Breast epithelium (tissue), 4 donors: ENCODE measurements at places on chromosomes 4 and X. TPM values are rescaled to one million over a fixed set of nuclear protein-coding genes. Genes with fewer than 3 reads are reported as not detected.

DNA sequence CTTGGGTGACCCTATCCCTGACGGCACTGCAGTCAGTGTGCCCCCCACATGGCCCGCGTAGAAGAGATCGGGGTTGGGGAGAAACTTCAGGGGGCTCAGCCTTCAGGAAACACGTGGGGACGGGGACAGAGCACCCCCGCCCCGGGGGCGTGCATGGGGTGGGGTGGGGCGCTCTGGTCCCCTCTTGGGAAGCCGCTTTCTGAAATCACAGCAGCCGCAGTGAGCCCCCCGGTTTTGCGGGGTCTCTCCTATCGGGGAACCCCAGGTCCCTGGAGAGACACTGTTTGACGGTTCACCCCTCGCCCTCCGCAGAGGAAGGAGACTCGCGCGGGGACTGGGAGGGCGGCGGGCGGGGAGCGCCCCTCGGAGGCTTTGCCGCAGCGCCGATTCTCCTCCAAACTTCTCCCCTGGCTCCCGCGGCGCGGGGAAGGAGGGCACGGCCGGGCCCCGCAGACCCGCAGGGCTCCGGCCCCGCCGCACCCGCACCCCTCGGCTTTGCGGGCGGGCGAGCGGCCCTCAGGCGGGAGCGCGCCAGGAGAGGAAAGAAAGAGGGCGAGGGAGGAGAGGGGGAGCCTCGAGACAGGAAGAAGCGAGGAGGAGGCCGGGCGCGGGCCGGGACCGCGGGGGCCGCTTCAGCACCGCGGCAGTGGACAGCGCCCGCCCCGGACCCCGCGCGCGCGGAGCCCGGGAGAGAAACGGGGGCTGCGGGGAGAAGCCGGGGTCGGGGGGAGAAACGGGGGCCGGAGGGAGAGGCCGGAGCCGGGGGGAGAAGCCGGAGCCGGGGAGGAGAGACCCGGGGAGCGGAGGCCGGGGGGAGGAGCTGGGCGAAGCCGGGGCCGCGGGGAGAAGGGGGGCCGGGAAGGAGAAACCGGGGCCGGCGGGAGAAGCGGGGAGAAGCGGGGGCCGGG lies 612 bp downstream of the CPLX1 start:
- DNase-seq, result no peak

Gene SCML1
- total RNA-seq, result 14.4 TPM

DNA sequence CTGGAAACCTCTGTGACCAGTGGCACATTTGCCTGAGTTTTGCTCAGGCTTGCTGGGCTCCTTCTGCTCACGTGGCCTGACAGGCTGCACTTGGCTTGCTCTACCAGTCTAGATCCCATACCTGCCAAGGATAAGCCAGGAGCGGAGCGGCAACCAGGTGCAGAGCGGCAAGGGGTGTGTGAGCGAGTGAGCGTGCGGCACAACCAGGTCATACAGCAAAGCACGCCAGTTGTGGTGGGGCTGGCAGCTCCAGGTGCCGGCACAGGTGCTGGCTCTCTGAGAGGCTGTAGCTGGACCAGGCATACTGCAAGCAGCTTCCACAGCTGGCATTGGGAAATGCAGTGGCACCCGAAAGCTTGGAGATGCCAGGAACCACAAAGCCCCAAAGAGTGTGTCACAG lies 1495.1 kb downstream of the PCDH7 start:
- DNase-seq, result no peak

GRCh38 chr4:170853422-170854021 lies 763.8 kb upstream of the AADAT start:
- DNase-seq, result no peak

Gene SSX3
- total RNA-seq, result not detected

DNA sequence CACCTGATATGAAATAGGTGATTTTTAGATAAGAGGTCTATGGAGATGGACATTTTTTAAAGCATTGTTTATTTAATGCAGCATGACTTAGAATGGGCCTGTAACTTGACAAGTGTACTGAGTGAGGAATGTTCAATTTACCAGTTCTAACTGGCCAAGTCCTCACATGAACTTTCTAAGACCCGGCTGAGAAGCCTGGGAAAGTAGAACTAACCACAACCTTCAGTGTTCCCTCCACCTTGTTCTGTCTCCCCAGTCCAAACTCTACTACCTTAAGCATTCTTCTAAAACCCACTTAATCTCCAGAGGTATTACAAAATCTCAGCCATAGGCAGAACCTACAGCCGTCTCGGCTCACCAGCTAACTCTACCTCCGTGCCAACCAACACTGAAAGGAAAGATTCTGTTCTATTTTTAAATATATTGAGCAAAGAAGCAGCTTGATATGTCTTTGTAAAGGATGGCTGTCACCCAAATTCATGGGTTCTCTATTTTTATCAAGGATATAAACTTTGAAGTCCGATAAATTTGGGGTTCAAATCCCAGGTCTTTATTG lies 6.8 kb downstream of the PPARGC1A start:
- DNase-seq, result no peak

- DNase-seq, result no peak
Observed at GRCh38 chr4:34323549-34324320, 1920.6 kb downstream of the ARAP2 start.

- DNase-seq, result no peak
Observed at GRCh38 chrX:76279007-76279406, 106.1 kb downstream of the PBDC1 start.

GRCh38 chr4:157320092-157320491 lies 99.6 kb downstream of the GRIA2 start:
- no peak for DNase-seq

DNA sequence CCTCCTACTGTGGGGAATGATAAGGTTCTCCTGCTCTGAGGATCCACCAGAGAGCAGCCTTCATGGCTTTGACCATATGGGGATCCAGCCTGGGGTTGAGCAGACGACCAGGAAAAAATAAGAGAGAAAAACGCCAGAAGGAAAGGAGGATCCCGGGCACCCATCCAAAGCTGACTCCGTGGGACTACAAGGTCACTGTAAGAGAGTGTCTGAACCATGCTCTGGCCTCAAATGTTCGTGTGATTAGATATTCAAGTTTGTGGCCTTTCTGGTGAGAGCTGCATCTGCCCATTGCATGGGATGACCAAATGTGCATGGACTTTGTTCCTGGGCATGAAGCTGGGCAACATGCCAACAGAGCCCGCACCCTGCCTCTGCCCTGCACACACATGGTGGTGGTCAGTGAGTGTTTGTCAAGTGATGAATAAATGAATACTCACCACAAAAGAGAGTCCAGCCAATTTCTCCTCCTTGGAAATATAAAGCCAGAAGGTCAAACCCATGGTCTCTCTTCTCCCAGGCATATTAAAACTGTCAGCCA lies 346.0 kb upstream of the GATB start:
- DNase-seq, result no peak

DNA sequence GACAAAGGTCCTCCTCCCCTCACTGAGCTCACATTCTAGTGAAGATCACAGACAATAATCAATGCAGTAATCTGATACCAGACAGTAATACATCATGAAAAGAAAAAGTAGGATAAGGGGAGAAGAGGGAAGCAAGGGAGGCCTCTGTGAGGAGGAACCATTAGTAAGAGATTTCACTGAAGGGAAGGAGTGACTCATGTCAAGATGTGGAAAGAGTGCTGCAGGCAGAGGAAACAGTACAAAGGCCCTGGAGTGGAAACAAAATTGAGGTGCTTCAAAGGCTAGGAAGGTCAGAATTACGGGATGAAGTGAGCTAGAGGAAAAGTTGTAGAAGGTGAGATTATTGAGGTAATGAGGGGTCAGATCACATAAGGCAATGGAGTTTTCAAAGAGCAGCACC lies 38.1 kb downstream of the LAMTOR3 start:
- no peak for DNase-seq

Gene PPP4R3C
- total RNA-seq, result not detected

DNA sequence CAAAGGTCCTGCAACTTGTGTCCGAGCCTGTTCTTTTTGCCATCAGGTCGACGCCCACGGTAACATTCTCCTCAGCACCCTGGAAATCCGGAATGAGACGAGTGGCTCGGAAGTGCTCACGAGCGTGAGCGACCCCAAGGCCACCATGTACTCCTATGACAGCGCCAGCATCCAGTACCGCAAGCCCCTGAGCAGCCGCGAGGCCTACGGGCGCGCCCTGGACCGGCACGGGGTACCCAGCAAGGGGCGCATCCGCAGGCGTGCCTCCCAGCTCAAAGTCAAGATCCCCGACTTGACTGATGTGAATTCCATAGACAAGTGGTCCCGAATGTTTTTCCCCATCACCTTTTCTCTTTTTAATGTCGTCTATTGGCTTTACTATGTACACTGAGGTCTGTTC lies 37.9 kb downstream of the COMMD8 start:
- DNase-seq, result no peak

DNA sequence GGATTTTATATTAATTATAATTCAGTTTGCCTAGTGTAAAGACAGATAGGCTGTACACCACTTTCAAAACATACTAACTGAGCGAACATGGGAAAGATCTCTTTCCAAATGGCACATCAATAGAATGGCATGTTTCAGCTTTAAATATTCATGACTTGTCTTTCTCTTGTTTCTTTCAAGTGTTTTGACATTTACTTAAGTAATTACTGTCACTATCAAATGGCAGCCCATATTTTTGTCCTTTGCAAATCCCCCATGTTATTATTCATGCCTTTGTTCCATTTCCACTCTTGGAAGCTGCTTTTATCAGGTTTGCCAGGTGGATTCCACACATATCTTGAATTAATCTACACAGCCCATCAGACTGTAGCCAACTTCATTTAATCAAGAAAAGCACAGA lies 89.2 kb upstream of the GLRA2 start:
- no peak for DNase-seq

DNA sequence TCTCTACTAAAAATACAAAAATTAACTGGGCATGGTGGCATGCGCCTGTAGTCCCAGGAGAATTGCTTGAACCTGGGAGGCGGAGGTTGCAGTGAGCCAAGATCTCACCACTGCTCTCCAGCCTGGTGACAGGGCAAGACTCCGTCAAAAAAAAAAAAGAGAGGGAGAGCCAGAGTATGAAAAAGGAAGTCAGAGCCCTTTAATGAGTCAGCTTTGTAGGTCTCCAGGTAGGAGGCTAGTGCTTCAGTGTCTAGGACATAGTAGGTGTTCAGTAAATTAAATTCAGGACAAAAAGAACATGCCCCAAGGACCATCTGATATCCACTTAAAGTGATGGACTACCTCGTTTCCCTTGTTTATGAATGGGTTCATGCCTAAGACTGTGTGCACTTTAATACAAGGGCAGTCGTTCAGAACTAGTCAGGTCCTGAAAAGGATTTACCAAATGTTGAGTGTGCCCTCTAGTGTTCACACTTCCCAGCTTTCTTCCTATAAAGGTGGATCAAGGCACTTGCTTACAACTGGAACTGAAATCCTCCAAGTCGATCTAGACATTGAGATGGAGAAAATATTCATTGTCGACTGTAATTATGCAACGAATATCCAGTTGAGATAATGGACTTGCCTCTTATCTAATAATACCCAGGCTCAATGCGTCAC lies 29.0 kb downstream of the F9 start:
- no peak for DNase-seq

Gene XKRX
- 0.59 TPM for total RNA-seq

Gene NR3C2
- 8.0 TPM for total RNA-seq

Gene WDR45
- total RNA-seq, result 98.6 TPM

DNA sequence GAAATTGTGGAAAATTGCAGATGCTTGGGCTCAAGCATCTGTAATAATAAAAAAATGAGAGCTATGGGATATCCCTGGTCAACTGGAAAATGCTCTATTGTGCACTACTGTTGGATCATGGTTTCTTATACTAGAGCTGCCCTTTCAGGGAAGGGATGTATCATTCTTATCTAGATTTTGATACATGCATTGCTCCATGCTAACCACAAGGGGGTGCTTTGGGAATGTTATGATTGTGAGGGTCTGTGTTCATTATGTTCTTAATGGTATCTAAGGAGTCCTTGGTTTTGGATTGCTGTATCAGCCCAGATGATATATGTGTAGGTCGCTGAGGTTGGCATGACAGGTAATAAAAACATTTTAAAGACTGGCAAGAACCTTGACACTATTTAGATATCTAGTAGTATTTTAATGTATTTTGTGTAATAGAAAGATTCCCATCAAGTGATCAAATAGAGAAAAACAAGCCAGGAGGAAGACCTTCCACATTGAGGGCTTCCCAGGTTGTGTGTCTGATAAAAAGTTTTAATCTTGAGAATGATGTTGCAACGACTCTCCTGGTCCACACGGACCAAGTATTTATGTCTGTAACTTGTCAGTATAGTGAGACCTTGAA lies 49.2 kb upstream of the TLR2 start:
- DNase-seq, result no peak

- DNase-seq, result no peak
Observed at GRCh38 chrX:68892651-68893050, 63.8 kb downstream of the EFNB1 start.

Gene ZNF630
- total RNA-seq, result 6.6 TPM

Gene GPR82
- 0.44 TPM for total RNA-seq

Gene SLC16A2
- total RNA-seq, result 10.8 TPM

Gene KIAA1210
- not detected for total RNA-seq

DNA sequence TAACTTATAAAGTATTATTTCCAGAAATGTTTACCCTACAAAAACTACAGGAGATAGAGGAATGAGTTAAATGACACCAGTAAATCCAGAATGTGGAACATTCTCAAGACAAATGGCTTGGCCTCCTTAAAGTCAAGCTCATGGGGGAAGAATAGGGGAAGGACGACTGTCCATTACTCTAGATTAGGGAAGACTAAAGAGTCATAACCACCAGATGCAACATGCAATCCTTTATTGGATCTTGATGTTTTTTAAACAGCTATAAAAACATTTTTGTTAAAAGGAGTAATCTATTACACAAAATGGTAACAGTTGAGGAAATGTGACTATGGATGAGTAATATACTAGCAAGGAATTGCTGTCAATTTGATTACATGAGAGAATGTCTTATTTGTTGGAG lies 11.1 kb downstream of the ACOT9 start:
- no peak for DNase-seq

DNA sequence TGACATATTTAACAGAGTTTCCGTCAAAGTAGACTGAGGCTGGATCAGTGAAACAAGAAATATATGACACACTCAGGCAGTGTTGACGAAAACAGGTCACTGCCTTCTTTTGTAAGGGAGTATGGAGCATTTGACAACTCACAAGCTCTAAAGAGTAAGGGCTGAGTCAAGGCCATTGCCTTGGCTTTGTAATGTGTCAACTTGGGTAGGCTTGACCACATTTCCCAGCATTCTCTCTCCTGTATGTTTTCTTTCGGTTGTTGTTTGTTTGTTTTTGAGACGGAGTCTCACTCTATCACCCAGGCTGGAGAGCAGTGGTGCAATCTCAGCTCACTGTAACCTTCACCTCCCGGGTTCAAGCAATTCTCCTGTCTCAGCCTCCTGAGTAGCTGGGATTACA lies 125.0 kb upstream of the MBNL3 start:
- DNase-seq, result no peak

- no peak for DNase-seq
Observed at GRCh38 chr4:81227968-81228367, 12.9 kb upstream of the PRKG2 start.

DNA sequence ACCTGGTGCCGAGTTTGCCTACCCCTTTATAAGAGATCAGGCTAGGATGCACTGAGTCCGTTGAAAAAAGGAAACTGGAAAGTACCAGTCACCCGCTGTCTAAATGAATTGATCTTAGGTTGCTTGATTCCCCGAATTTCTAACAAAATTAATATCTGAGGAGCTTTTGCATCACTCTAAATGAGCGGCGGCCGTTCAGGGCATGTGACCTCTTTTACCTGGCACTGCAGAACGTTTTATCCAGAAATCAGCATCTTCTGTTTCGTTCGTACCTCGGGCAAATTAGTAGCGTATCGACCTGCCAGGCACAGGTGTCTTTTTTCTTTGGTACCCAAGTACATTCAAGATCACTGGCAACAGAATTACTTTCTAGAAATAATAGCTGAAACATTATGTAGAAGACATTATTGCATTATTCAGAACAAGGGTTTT lies 876 bp downstream of the KLHL2 start:
- DNase-seq, result peak; percentile 31
